ENCODE measurements at places on chromosomes 6 and 20.

DNA sequence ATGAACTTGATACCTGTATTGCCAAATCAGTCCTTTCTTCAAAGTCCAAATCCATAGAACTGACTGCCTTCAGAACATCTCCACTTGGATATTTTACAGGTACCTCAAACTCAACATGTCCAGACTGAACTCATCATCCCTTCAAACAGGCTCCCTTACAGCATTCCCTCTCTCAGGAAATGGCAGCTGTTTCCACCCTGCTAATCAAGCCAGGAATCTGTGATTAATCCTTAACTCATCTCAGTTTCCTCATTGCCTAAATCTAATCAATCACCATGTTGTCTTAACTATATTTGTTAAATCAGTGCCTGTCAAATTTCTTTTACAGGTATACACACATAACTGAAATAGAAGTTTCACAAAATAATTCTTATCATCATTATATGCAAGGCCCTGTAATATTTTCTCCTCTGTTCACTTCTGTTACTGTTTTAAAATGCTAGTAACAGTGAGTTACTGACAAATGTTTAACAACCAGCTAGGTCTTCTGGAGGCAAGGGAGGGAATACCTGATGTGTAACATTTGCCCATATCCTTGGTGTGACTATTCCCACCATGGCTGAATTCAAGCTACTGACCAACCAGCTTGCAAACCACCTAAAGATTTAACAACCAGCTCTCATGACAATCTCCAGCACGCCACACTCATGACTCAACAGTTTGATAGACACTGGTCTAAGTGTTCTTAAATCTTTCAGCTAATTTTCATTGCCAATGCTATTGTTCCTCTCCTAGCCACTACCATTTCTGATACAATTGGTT, 124.9 kb downstream of the ADAT2 start:
- DNase-seq, result no peak

DNA sequence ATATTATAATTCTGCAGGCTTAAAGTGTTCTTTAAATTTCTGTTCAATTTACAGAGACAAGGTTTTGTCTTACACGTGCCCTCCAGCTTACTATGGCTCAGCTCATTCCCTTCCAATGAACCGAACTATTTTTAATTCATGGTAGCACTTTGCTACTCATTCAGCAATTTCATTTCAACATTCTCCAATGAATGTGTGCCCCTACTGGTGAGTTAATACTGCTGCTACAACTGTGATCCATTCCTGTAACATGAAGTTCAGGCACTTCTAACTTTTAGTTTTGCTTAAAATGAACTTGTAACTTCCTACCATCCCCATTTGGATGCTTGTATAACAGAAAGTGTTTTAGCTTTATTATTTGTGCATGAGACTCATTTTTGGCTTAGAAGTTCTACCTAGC, 99.7 kb downstream of the F13A1 start:
- no peak for DNase-seq

DNA sequence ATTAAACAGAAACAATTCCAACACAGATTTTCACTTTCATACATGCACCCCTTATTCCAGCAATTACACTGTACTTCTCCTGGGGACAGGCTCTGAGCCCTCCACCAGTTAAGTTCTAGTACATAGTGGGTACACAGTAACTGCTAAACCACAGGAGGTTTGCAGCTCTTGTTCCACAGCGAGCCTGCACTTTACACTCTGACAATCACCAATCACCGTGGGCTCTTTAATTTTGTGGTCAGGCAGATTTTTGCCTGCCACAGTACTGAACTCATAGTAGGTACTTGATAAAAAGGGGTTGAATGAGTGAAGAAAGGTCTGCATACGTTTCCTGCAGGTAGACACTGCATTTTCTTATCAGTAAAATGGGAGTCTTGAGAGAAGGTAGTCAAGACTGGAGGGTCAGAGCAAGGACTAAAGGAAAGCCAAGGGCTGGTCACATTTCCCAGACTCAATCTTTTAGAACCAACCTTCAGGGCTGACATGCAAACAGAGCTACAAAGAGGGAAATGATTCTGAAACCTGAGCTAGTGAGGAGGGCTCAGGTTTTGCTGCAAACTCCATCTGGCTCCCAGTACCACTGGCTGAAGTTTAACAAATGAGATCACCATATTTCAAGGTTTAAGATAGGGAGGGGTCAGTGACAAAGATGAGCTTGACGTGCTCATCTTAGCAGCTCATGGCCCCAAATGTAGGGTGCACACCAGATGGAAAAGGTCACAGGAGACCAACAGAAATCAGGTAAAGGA, 404.6 kb downstream of the BTBD9 start:
- DNase-seq, result no peak

GRCh38 chr6:124053315-124053714, 249.7 kb downstream of the NKAIN2 start:
- DNase-seq, result no peak

DNA sequence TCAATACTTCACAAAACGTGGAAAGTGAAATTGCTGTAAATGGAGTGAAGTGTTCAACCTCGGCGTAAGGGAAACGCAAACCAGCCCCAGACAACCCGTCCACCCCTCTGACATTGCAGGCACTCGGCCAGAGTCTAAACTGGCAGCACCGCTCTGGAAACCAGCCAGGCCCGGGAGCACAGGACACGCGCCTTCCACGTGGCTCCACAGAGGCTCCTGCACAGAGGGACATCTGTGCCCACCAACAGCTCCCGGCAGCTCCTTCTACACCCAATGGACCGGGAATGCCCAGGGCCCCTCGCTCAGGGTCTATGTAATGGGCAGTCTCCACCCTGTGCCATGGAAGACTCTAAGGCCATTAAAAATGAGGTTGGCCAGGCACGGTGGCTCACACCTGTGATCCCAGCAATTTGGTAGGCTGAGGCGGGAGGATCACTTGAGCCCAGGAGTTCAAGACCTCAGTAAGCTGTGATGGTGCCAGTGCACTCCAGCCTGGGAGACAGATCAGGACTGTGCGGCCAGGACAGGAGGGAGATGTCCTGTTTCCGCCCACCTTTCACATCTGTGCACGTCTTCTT, 3.4 kb upstream of the HELZ2 start:
- DNase-seq, result no peak

- DNase-seq, result peak; percentile 52
These were observed at the start of gene UNC5CL for GRCh38 chr6:41039060-41039998. Gene UNC5CL, minus strand, starts transcription at chr6:41039221. Its CDS starts 4,147 bp downstream, at chr6:41035074.

- peak; percentile 89 for DNase-seq
These were observed 31.4 kb downstream of the ACSS2 start for GRCh38 chr20:34907616-34908469.

GRCh38 chr20:39705032-39705431, 742.9 kb downstream of the DHX35 start:
- no peak for DNase-seq

- no peak for DNase-seq
These were observed 100.5 kb downstream of the EYA4 start for GRCh38 chr6:133341607-133342158.

Measured in HTR-8/SVneo (cell line).